ENCODE measurements at places on chromosomes 7 and 10.

DNA sequence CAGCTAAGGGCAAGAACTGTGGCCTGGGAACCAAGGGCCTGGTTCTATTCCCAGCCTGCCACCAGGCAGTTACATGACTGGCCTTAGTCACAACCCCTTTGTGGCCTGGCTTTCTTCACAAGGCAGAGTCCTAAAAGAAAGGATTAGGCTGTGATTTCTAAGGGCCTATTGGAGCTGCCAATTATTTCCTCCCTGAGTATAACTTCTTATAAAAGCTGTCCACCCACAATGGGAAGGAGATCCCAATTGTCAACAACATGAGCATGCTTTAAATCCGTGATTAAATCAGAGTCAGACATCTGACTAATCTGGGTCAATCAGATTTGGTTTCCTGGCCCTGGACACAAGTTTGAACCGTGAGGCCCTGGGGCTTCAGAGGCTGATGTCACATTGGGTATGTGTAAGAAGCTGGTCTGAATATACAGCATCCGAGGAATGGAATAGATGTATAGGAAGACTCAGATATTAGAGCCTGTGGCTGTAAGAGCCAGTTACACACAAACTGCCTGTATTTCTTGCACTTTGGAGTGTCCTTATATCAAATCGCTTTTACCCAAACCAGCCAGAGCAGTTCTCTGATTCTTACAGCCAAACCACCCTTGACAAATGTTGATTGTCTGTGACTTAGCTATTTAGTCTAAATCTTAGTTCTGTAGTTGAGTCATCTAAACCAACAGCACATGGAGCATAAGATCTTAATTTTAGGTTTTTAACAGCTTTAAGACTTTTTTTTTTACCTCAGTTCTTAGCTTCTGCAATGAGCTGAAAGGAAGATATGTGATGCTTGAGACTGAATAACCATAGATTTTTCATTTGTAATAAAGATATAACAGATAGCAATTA is 61.3 kb downstream of the ABCB4 start:
- DNase-seq: no peak

DNA sequence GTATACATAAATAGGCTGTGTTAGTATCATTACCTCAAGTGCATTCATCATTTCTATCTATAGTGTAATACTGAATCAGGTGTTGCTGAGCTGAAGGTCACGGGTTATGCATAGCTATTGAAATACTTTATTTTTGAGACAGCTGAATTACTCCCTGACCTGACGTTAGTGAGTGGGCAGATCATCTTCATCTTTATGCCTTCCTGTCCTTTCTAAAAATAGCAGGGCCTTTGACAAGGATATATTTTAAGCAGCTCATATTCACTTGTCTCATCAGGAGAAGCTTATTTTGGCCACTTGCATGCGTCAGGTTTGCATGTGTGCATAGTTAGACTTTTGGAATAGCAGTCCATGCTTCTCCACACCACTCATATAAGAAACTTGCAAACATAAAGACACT is 63.6 kb upstream of the DKK1 start:
- no peak for DNase-seq

DNA sequence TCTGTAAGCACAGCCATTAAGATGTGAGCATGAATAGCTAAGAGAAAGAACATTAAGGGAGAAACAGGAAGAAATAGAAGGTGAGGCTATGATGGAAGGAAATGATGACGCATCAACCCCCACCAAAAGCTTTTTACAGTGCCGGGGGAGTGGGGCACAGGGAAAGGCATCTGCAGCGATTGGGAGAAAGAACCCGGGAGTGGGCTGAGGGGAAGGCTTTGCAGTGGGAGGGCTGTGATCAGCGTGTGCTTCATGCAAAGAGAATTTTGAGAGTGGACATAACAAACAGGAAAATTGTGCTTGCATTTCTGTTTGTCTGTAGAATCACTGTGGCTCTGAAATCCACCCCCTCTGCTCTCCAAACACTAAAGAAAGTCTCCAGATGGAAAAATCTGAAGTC is 250.8 kb downstream of the KCNMA1 start:
- DNase-seq: no peak

GRCh38 chr7:70805360-70805759 is 326.6 kb upstream of the GALNT17 start:
- no peak for DNase-seq

- DNase-seq: no peak
Measured at GRCh38 chr7:149284343-149284742, 22.3 kb downstream of the ZNF783 start.

GRCh38 chr7:22651534-22652243 is 75.3 kb upstream of the IL6 start:
- no peak for DNase-seq

- no peak for DNase-seq
Measured at GRCh38 chr10:110932505-110933180, 13.2 kb downstream of the SHOC2 start.

DNA sequence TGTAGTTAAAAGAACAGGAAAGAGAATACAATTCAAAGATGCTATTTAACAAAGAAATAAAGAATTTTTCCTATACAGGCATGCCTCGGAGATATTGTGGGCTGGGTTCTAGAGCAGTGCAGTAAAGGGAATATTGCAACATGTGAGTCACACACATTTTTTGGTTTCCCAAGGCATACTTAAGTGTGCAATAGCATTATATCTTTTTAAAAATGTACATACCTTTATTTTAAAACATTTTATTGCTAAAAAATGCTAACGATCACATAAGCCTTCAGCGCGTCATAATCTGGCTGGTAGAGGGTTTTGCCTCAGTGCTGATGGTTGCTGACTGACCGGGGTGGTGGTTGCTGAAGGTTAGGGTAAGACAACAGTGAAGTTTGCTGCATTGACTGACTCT is 54.4 kb downstream of the ESYT2 start:
- no peak for DNase-seq
